ENCODE measurements at places on chromosomes 3 and 15.
A peak's percentile ranks its signal among the peaks of the same experiment; 100 is the strongest.

- DNase-seq: no peak
Observed at GRCh38 chr15:87943626-87944025, 312.9 kb downstream of the NTRK3 start.

GRCh38 chr3:21747966-21748555, 2.9 kb downstream of the ZNF385D start:
- peak; percentile 27 for DNase-seq

GRCh38 chr3:186583831-186584230, 13.3 kb downstream of the DNAJB11 start:
- DNase-seq: peak; percentile 70

- DNase-seq: peak; percentile 49
Observed at GRCh38 chr3:137035631-137036030, 77.8 kb downstream of the IL20RB start.

- DNase-seq: no peak
Observed at GRCh38 chr3:94985778-94986177, 922.9 kb downstream of the NSUN3 start.

- DNase-seq: peak; percentile 70
Observed at GRCh38 chr3:30688776-30689641, 82.6 kb downstream of the TGFBR2 start.

GRCh38 chr3:186577521-186577920, 7.0 kb downstream of the DNAJB11 start:
- no peak for DNase-seq

DNA sequence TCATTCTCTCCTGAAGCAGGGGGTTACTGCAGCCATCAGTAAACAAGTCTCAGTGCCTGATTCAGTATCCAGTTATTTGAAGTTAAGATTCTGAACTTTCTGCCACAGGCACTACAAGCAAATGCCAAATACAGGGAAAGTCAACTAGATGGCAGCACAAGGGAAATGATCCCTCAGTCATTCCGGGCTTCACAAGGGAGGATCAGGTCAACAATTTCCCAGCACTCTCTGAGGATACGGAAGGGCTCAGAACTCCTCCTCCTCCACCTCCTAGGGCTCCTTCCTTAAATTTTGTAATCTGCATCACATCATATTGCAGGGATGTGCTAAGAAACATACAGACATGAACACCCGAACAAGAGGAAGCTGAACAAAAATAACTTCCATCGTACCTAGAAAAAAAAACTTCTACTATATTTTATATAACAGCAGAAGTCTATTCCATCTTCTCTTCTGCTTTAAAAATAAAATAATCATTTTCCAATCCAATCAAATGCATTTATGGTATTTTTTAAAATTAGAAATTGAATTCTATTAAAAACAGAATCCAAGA, 187.1 kb downstream of the FMN1 start:
- DNase-seq: peak; percentile 59

GRCh38 chr3:161291191-161291901, 70.2 kb downstream of the NMD3 start:
- DNase-seq: no peak

GRCh38 chr15:45481135-45481534, 41.4 kb downstream of the SLC30A4 start:
- no peak for DNase-seq

- no peak for DNase-seq
Observed at GRCh38 chr3:73572368-73572767, 52.4 kb downstream of the PDZRN3 start.

DNA sequence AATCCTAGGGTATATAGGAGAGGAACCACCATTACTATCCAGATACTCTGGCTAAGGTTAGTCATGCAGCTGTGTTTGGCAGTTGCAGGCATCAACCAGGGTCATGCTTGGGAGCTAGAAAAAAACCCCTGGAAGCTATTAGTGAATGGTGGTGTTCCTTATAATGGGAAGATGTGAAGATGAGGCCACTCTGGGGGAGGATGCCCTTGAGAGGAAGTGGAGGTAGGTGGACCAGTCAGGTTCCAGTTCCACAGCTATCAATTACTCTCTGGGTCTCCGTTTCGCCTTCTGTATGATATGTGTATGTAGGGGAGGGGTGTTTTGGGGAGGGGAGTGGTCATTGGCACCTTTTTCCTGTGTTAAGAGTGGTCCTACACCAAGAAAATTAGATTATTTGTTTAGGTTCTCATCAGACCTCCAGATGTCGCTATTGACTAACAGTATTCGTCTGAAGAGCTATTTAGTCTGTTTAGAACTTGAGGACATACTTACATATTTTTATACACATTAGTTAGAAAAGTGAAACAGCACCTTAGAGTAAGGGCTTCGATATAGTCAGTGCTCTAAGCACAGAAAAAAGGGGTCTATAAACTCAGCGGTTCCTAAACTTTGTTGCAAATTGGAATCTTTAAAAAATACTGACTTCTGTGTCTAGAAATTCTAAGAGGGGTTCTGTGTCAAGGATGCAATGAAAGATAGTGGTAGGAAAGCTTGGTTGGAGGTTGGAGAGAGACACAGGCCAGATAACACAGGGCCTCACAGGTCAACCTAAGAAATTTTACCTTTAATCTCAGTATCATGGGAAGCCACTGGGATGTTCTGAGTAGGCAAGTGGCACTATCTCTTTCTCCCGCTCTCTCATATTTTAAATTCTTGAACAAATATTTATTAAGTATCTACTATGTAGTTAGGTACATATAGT, 9.1 kb upstream of the HPS3 start:
- peak; percentile 78 for DNase-seq

GRCh38 chr3:179943117-179943880, 93.4 kb downstream of the PEX5L start:
- peak; percentile 24 for DNase-seq

GRCh38 chr15:40471105-40471807, 472 bp downstream of the CHST14 start:
- peak; percentile 43 for DNase-seq

DNA sequence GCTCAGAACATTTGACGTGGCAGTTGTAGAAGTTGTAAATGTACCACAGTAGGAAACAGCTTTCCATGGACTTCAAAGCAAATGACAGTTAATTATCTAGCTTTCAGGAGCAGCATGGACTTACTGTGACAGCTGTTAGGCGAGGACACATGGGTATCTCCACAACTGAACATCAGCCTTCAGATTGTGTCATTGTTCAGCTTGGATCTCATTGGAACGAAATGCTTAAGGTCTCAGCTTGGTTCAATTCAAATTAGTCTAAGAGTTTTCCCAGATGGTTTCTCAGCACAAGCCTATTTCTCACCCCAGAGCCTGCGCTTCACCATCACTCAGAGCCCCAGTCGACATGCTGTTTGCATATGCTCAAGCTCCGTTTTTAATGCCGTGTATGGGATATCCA, 21.1 kb upstream of the GYG1 start:
- no peak for DNase-seq

DNA sequence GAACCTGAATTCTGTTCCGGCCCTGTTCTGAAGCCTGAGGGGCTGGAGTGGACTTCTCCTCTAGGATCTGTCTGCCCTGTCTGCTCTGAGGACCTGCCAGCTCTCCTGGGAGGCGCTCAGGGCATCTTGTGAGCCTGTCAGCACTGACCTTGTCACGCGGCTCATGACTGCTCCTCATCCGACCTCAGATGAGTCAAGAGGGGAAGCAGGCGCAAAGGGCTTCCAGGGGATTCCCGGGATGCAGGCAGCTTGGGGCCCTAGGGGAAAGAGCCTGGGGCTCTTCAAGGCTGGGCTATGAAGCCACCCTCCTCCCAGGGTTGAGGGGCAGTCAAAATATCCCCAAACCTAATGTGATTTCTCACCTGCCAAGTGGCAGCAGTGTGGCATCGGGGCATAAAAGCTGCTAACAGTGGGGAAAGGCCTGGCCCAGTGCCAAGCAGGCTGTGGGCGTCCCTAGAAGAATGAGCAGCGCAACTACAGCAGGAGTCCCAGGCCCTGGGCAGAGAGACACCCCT, 27.6 kb upstream of the ANKDD1A start:
- peak; percentile 94 for DNase-seq

DNA sequence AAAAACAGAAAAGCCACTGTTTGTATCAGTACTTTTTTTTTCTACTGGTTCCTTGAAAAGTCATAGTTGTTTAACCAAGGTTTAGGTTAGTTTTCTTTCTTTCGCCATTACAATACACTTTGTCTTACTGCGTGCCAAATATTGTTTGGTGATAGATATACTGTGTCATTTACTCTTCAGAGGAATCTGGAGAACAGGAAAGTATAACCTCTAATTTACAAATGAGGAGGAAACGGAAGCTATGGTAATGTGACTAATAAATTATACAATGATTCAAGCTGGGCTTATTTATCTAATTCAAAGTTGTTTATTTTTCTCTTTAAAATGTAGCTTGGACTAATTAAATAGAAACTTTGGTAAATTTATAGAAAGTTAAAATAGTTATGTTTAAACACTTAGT, 96.2 kb upstream of the ROBO2 start:
- DNase-seq: no peak

- peak; percentile 63 for DNase-seq
Observed at GRCh38 chr3:81425198-81425868, 336.1 kb downstream of the GBE1 start.

GRCh38 chr3:157135671-157136396, 24.1 kb downstream of the CCNL1 start:
- DNase-seq: peak; percentile 59

- DNase-seq: no peak
Observed at GRCh38 chr3:64133272-64133671, 92.0 kb downstream of the PRICKLE2 start.

GRCh38 chr3:194348354-194348753, 2.8 kb downstream of the CPN2 start:
- peak; percentile 57 for DNase-seq

- DNase-seq: no peak
Observed at GRCh38 chr15:55112706-55113105, 84.0 kb downstream of the RSL24D1 start.

DNA sequence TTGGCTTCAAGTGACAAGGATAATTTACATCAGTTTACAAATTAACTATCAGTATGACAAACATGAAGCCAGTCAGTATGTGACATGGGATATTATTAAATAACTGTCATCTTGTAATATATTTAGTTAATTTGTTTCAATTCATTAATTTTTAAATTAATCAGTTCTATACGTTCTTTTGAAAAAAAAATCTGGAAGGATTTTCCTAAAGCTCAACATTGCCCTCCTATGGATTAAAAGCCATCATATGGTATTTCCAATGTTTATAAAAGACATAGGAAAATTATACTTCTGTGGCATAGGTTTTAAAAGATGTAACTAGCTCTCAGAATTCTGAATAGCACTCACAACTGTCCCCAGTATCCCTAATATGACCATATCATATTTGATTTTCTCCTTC, 134.4 kb downstream of the PLOD2 start:
- DNase-seq: no peak

DNA sequence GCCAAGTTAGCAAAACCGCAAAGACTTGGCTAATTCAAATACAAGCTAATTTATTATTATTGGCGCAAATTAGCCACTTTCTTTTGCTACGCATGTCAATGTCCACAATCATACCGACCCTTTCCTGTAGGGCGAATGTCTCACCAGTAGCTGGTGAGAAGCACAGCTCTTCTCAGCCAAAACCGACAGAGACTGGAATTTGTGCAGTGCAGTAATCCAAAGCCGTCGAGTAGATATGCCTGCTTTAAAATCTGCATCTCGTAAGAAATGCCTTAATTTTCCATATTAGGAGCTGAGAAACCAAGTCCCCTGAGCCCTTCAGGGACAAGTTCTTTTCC, 614 bp upstream of the MINDY2 start:
- peak; percentile 91 for DNase-seq

- no peak for DNase-seq
Observed at GRCh38 chr15:56931639-56932508, 13.4 kb downstream of the TCF12 start.
